ENCODE measurements at places on chromosomes 1 and 21.

GRCh38 chr1:28046716-28047115 lies 41.7 kb downstream of the EYA3 start:
- DNase-seq: no peak

- no peak for DNase-seq
These were observed 44.9 kb upstream of the IL12RB2 start for GRCh38 chr1:67262735-67263134.

GRCh38 chr1:8985915-8986813 lies 40.1 kb downstream of the SLC2A7 start:
- DNase-seq: peak; percentile 96

GRCh38 chr1:59593798-59594790 lies 220.7 kb upstream of the HOOK1 start:
- DNase-seq: no peak

Measured in cardiac muscle cell (in vitro differentiated cells and primary cell).